ENCODE measurements at places on chromosomes 2 and 18.
A peak's percentile ranks its signal among the peaks of the same experiment; 100 is the strongest.

GRCh38 chr2:43018179-43019024, 208.0 kb downstream of the ZFP36L2 start:
- peak; percentile 16 for DNase-seq

GRCh38 chr2:222895144-222895543, 34.3 kb downstream of the ACSL3 start:
- DNase-seq, result no peak

DNA sequence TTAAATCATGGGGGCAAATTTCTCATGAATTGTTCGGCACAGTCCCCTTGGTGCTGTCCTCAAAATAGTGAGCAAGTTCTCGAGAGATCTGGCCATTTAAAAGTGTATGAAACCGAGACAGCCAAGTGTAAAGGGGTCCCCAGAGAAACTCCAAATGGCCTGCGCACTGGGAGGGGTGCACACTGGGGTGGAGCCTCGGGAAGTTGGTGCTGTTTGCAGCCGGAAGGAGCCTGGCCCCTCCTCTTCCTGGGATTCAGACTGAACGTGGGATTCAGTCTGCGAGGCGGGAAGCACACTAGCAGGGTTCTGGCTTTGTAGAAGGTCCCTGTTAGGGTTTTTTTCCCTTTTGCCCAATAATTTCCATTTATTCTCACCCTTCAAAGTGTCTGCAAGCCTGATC, 48.8 kb downstream of the RABL2A start:
- no peak for DNase-seq

DNA sequence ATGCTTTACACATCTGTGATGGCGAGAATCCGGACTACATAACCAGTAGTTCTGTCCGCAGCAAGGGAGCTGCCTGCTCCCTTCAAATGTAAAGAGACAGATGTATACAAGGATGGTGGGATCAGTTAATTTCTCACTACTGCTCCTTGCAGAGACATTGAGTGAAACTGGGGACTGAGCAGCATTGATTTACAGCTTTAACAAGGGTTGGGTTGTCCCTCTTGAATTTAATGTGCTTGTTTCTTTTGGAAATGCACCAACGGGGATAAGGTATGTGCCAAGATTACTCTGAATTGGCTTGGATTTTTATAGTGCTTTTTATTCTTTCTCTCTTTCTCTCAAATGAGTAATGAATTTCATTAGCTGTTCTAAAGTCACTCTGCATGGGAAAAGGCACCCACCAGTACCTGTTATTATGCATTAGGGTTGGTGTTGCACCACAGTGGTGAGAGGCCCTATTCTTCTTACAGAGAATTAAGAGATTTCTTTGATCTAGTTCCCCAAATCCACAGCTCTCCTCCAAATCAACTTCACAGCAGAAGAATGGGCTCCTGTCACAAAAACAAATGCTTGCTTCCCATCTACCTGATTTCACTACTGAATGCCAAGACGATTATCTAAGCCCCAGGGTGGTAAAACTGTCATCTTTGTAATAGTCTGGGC, 107.6 kb downstream of the DOCK10 start:
- DNase-seq, result no peak

DNA sequence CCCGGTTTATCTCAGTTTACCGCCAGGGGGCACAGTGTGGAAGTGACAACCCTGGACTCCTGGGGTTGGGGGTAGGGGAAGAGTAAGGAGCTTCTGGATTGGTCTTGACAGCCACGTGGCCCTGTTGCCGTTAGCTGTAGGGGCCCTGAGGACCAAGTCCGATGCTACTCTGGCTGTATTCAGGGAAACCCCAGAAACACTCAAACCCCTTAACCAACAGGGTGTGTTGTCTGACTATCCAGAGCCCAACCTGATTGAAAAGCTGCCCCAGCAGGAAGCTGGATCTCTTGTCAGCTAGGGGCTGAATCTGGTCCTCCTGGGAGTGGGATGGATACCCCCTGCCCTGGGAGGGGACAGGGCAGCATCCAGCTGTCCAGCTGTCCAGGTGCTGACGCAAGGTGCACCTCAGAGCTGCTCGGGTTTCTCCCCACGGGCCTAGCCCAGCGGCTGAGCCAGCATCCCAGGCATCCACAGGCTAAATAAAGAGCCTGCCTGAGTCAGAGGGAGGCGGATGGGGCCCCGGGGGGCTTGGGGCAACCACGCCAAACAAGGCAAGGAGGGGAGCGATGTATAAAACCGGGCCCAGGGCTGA, 3.1 kb upstream of the GMPPA start:
- peak; percentile 49 for DNase-seq

GRCh38 chr2:82109418-82109817, 1804.9 kb upstream of the LRRTM1 start:
- no peak for DNase-seq

- DNase-seq, result no peak
These were observed 15.9 kb upstream of the SLC20A1 start for GRCh38 chr2:112629823-112630222.

DNA sequence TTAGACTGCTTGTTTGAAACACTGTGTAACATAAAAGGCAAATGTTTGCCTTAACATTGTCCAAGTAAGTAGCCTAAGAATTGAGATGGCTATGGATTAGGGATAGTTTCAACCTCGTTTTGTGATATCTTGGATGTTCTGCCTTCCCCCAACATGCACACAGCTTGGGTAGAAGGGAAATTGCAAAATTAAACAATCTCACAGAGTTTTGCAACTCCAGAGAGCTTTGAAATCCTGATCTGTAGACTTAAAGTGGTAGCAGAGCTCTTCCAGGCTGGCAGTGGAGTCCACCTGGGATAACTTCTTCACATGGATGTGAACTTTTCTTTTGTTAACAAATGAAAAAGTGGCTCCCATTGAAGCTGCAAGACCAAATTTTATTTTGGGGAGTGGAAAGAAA, 59.6 kb downstream of the CHRNA1 start:
- DNase-seq, result no peak

GRCh38 chr2:117351396-117351795, 463.1 kb upstream of the DDX18 start:
- DNase-seq, result no peak

- no peak for DNase-seq
These were observed 40.8 kb downstream of the BCL11A start for GRCh38 chr2:60512641-60513040.

DNA sequence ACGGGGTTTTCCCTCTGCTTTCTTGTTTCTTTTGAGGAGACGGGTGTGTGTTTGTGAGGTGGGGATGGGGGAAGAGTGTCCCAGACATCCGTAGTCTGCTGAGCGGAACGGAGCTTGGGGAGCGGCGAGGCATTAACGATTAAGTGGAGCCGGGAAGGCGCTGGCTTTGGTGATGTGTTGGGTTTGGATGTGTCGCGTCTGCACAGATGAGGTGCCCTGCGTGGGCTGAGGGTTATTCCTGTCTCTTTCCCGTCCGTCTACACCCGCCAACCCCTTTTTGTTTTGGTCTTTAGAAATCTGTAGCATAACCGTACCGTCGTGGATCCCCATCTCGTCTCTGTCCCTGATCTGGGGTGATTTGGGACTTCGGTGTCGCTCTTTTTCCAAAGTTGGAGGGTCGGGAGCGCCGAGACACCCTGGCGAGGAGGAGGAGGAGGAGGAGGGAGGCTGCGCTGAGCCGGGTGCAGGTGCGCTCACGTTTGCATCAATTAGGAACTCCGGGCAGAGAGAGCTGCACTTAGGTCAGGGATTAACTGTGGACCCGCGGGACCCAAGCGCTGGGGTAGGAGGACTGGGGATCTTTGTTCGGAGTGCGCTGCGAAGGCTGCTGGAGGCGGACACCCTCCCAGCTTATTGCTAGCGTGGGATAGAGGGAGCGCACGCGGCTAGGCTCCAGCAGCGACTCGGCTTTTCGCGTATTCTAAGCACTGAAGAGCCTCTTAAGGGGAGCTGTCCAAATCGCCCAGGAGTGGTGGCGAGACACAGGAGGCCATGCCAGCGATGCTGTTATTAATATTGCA, 720.3 kb downstream of the DPP10 start:
- DNase-seq, result no peak

DNA sequence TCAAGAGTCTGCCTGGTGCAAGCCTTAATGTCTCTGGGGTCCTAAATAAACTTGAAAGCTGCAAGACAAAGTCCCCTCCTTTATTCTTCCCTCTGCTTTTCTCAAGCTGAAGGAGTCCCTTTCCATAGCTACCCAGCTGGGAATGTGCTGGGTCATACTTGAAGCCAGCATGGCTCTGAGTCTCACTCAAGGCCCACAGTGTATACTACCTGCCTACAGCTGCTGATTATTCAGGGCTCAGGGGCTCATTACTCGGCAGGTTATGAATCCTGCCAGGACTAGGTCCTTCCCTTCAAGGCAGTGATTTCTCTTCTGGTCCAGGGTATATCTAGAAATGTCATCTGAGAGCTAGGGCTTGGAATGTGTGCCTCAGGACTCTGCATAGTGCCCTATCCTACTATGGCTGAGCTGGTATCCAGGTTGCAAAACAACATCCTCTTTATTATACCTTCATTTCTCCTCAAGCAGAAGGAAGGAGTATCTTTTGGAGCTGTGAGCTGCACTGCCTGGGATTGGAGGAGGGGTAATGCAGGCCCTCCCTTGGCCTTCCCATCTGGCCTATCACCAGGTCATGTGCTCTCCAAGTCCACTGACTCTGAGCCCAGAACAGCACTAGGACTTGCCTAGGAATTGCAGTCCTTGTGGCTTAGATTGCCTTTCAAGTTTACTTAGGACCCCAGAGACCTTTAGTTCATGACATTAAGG, 22.3 kb downstream of the IL1RN start:
- DNase-seq, result no peak

GRCh38 chr18:789397-789796, 22.6 kb downstream of the YES1 start:
- DNase-seq, result no peak

DNA sequence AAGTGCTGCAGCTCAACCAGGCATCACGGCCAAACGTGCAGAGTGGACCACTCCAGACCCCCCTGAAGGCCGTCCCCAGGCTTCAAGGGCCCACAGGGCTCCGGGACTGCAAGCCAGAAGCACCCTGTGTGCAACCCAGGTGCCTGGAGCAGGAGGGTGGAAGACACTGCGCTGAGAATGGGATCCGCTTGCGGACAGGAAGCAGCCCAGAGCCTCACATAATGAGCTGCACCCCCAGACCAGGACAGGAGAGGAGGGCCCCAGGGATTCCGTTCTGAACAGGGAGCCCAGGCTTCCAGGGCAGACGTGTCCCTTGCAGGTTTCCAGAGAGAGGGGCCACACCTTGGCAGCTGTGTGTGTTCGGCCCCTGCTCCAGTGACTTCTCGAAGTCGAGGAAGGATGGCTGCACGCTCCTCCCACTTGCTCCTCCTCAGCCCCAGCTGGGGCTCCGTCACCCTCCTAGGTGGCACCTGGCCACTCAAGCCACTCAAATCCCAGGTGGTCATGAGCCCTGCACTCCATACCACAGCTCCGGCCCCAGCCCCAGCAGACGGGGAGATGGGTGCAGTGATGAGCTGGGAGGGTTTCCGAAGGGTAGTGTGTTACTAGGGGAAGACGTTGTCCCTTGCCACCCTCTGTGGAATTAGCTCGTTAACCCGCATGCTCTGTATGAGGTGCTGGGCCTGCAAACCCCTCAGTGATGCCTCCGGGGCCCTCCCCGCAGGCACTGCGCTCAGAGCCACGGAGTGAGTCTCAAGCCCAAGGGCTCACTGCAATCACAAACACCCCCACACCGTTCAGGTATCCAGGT, 79.2 kb downstream of the NDUFA10 start:
- DNase-seq, result no peak

GRCh38 chr2:236040600-236041328, 127.4 kb downstream of the GBX2 start:
- DNase-seq, result no peak
